ENCODE measurements at places on chromosomes 5 and 9.

GRCh38 chr5:128681096-128681495 is 143.1 kb upstream of the FBN2 start:
- DNase-seq, result no peak

GRCh38 chr9:124768750-124769548 is 2.2 kb downstream of the NR6A1 start:
- no peak for DNase-seq

DNA sequence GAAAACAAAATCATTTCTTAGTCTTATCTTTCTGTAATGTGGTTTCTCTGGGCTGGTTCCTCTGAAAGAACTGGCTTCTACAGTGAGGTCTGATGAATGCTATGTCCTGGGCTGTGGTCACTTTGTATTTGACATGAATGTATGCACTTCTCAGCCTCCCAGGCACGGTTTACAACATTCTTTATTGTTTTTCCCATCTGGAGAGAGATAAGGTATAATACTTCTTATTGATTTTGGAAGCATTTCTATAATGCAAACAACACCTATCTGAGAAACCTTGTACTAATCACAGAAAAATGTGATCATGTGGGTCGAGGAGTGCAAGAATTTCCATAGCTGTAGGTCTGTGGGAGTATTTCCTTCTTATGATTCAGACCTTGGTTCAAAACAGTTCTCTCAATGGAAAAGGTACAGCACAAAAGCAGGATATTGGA is 46.9 kb downstream of the ACTBL2 start:
- DNase-seq, result peak; percentile 89

DNA sequence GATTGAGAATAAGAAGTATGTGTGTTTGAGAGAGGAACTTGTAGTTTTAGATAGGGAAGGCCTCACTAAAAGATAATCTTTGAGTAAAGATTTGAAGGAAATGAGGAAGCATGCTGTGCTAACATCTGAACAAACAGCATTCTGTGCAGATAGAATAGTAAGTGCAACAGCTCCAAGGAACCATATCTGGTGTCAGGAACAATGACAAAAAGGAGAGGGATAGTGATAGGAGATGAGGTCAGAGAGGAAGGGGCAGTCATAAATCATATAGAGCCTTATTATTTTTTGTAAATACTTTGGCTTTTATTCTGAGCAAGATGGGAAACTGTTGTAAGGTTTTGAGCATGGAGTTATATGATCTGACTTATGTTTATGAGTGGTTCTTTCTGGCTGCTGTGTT is 3.8 kb downstream of the MRPL22 start:
- DNase-seq, result no peak

DNA sequence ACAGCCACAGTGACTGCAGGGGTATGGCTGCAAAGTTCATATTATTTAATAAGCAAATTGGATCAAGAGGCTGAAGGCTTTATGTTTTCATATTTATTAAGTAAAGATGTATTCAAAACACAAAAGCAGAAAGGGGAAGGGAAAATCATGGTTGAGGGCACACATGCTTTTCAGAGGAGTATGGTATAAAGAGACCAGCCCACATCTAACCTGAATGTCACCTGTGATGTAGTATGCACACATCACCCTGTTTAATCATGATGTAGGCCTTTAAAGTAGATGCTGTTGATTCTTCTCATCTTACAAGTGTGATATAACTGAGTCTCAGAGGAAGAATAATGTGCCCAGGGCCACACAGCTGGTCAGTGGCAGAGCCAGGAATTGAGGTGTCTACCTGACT is 211.8 kb downstream of the DCP2 start:
- DNase-seq, result no peak

DNA sequence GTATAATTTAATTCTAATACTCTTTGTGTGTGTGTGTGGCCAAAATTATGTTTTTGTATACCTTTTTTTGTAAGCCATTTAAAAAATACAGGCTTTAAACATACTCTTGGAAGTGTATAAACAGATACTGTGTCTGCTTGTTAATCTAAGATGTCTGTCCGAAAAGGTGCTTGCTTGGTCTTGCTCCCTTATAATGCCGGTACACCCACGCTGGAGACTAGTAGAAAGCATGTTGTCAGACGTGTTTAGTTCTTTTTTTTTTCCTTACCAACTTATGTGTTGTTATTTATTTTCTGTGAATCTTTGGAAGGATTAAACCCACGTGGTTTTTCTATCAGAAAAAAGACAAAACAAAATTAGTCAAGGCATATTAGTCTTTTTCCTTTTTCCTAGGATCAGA is 9.5 kb downstream of the GAPVD1 start:
- no peak for DNase-seq

GRCh38 chr5:73901043-73901442 is 275.0 kb downstream of the ARHGEF28 start:
- DNase-seq, result no peak

- no peak for DNase-seq
These were observed 78.4 kb upstream of the ICE1 start for GRCh38 chr5:5344051-5344571.
